ENCODE measurements at places on chromosomes 7 and 10.

DNA sequence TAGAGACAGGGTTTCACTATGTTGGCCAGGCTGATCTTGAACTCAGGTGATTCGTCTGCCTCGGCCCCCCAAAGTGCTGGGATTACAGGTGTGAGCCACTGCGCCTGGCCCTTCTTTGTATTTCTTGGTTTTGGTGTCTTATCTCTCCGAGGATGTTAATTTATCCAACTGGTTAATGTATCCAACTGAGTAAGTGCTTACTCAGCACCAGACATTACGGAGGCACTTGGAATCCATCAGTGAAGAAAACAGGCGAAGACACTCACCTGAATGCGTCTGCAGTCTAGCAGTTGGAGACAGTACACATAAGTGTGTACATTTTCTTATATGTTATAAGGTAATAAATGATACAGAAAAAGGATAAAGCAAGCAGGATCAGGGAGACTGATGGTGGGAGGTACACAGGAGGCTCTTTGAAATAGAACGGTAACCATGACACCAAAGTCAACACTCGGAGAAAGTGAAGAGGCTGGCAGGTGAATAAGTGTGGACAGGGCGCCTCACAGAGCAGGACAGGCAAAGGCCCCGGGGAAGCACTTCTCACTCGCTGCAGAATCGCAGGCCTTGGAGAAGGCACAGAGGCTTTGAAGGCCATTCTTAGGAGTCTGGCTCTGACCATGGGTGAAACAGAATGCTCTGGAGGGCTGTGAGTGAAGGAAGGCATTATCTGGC, 73.1 kb downstream of the LANCL2 start:
- DNase-seq: no peak

DNA sequence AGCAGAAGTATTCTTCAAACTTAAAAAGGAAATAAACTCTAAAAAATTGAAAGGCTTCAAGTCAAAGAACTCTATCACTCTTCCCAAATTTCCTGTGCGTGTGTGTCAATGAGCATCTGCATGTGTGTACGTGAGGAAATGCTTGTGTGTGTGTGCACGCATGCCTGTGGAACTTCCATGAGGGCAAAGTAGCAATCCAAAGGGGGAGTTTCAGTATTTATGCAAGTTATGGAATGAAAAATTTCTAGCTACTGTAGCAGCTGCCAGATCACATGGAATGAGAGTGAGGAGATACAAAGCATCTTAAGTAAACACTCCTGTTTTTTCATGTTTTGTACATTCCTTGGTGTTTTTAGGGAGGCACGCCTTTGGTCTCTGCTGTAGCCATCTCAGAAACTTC, 152.6 kb downstream of the RAPGEF5 start:
- DNase-seq: no peak

GRCh38 chr7:158325530-158326381, 261.9 kb downstream of the PTPRN2 start:
- peak; percentile 52 for DNase-seq

DNA sequence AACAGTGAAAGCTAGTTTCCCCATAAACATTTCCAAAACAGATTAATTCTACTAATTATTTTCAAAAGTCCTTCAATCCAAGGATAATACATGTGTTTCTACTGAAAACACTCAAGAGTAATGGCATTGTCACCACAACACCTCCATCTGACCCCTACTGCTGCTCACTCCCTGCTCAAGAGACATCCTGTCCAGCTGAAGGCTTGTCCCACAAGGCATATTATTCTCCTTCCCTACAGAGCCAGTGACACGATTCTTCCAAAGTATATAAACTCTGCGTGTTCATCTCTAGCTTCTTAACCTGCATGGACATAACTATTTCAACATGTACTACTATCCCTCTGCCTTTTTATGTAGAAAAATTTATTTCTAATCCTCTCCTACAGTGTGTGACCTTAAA, 182.1 kb downstream of the CPEB3 start:
- no peak for DNase-seq

GRCh38 chr10:77873536-77874380, 52.8 kb downstream of the DLG5 start:
- DNase-seq: peak; percentile 30

DNA sequence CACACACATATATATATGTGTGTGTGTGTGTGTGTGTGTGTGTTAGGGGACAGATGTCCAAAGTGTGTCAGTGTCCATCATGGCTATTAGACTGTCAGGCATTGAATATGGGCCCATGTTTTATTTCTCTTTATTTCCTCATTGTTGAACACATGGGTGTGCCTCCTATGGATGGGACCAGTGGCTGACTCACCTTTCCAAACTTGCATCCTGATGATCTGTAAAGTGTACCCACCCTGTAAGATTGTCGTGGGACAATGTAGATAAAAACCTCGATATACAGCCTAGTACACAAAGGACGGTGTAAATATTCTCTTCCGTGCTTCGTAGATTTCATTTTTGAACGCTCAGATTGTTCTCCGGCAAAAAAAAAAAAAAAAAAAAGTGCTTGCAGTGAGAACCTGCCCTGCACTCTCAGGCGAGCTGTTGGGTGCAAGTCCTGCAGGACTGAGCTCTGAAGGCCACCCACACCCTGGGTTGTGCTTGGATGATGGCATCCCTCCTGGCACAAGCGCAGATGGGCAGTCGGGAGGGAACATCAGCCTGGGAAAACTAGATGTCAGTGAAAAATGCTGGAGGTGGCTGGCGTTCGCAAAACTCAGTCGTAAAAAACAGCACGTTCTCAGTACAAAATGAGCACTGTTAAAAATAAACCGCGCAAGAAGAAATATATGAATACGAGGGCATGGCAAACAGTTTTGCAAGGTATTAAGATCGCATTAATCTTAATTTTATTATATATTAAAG, 166.9 kb downstream of the CUX1 start:
- no peak for DNase-seq

GRCh38 chr7:39714447-39715091, 91.2 kb downstream of the RALA start:
- no peak for DNase-seq

GRCh38 chr10:129921801-129922597, 42.1 kb downstream of the EBF3 start:
- DNase-seq: no peak

- peak; percentile 55 for DNase-seq
These were observed 43.0 kb upstream of the RPA3 start for GRCh38 chr7:7761340-7761973.

GRCh38 chr7:17406738-17407137, 108.3 kb downstream of the AHR start:
- no peak for DNase-seq

- no peak for DNase-seq
These were observed 281.7 kb downstream of the BBS9 start for GRCh38 chr7:33411020-33411419.

GRCh38 chr7:55556492-55556891, 15.8 kb downstream of the VOPP1 start:
- no peak for DNase-seq

GRCh38 chr10:68096913-68097516, 12.3 kb upstream of the MYPN start:
- DNase-seq: peak; percentile 11

GRCh38 chr10:32988604-32989003, 30.6 kb upstream of the ITGB1 start:
- no peak for DNase-seq

DNA sequence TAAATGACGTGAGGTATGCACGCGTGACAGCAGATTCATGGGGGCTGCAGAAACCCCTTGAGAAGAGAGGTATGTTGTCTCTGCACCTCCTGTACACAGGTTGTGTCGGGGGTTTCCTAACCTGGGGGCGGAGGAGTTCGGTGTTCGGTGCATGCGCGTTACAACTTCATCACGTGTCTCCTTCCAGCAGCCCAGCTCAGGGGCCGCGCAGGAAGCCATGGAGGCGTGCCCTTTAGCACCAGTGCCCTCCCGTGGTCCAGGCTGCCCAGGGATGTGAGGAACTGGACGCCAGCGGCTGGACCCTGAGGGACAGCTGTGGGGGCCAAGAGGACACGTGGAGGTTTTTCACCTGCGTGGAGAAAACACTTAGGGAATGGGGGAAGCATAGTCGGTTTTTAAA, 186.4 kb downstream of the EBF3 start:
- no peak for DNase-seq

DNA sequence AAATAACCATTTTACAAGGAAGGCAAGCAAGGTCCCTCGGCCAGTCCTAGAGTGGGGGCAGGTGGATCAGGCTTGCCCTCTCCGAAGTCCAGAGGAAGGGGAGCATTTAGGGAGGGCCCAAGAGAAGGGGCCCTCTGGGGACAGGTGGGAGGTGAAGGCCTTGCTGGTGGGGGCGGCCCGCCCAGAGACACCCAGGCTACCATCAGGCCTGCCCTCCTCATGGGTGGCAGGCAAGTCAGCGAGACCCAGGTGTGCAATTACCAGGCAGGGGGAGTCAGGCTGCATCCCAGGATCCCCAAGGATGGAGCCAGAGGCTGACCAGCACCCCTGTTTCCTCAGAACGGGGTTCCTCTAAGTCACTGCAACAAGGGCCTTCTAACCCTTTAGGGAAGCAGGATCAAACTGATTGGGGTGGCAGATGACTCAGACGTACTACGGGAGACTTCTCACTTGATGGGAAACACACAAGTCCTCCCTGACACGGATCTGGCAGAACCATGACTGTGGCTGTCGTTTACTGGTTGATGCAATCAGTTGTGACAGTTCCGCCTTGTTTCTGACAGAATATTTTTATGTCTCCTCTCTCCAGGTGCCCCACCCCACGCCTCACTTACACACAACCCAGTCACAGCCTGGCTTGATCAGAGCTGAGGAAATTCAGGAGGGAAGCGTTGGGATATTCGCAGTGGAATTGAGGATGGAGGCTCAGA, 8.2 kb downstream of the LOXL4 start:
- DNase-seq: no peak

- no peak for DNase-seq
These were observed 15.1 kb upstream of the RHOBTB1 start for GRCh38 chr10:60958892-60959601.

- DNase-seq: no peak
These were observed 11.3 kb downstream of the STARD3NL start for GRCh38 chr7:38189231-38189938.

DNA sequence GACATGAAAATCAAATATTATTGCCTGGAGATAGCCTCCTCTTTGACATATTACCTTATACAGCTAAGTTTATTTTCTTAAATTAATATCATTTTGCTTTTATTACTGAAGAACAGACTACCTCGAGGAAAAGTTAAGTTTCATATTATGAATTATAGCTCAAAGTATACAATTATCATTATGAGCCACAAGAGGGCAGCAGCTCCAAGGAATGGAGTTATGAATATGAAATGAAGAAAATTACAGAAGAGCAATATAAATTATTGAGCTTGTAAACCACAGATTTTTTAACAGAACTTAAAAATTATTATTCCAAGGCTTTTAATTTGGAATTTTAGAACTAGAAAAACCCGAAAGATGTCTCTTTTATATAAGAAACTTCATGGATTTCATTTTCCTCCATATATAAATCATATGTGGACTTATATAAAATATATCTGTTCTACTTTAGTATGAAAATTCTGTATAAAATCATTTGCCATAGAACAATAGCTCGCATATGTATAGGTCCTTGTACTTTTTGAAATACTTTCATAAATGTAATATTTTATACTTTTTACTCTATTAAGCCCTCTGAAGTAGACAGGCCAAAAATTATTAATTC, 40.1 kb downstream of the IQUB start:
- peak; percentile 60 for DNase-seq

GRCh38 chr7:22296916-22297315, 60.0 kb downstream of the RAPGEF5 start:
- DNase-seq: peak; percentile 10

DNA sequence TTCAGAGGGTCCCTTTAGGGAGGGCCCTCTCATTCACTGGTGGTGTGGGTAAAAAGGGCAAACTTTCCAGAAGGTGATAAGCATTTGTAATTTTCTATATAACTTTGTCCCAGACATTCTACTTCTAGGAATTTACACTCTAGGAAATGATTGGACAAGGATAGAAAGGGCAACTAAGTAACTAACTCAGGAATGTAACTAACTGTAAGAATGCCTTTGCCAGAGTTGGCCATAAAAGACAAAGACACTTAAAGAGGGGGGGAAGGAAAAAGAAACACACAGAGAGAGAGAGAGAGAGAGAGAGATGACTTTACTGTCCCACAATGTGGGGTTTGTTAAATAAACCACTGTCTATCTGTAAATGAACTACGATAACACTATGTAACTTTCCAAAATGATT, 38.5 kb upstream of the ITPRID1 start:
- DNase-seq: no peak

DNA sequence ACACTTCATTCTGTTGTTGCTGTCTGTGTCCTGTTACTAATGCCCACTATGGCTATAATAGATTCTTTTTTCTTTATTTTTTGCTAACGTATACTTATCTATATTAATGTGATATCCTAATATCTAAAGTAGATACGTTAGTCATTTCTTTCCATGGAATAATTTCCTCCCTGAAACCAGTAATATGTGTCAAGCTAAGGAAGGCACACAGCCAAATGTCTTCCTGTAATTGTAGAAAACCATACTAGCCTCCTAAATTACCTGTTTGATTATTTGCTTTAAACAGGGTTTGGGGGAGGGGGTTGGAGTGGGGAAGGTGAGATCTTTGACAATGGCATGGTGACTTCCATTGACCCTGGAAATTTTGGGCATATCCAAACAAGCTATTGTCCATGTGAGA, 56.4 kb downstream of the THNSL1 start:
- DNase-seq: no peak

- DNase-seq: peak; percentile 32
These were observed 193.7 kb upstream of the CSTF2T start for GRCh38 chr10:51892965-51893658.

- no peak for DNase-seq
These were observed 10.8 kb downstream of the KLF6 start for GRCh38 chr10:3774018-3774813.

GRCh38 chr7:127897704-127898454, 133.4 kb downstream of the LRRC4 start:
- no peak for DNase-seq

- no peak for DNase-seq
These were observed 208.7 kb upstream of the FAM3C start for GRCh38 chr7:121604627-121605316.

DNA sequence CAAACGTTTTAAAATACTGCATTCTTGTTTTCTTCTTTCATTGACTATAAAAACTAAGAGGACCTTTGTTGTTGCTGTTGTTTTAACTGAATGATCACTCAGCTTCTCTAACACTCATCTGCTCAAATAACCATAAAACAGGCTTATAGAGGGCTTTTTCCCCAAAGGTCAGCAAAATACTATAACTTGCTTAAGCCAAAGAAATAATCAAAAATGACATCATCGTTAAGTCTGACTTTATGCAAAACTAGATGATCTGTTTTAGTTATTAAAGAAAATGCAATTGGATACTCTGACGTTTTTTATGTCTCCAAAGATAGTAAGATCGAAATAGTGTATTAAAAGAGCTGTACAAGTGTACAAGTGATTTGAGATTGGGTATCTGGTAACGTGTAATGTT, 152.9 kb downstream of the SEMA3A start:
- DNase-seq: no peak

GRCh38 chr7:13069841-13070240, 382.4 kb downstream of the ARL4A start:
- no peak for DNase-seq

DNA sequence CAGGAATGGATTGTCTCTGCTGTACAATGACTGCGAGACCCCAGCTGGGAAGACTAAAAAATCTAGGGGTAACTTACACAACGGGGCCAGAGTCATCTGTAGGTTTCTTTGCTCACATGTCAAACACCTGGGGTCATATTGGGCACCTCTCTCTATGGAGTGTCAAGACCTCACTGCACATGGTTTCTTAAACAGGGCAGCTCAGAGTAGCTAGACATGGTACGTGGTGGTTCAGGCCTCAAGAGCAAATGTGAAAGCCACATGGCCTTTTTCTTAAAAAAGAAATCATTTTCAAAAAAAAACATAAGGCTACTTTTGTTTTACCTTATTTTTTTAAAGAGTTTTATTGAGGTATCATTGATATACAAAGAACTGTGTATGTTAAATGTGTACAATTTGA, 162.2 kb upstream of the ITGB1 start:
- DNase-seq: no peak
